NCI-H187 (cell line): ENCODE measurements at places on chromosomes 16 and 17.

- DNase-seq: no peak
Measured at GRCh38 chr17:39209317-39210092, 9.4 kb downstream of the RPL19 start.

DNA sequence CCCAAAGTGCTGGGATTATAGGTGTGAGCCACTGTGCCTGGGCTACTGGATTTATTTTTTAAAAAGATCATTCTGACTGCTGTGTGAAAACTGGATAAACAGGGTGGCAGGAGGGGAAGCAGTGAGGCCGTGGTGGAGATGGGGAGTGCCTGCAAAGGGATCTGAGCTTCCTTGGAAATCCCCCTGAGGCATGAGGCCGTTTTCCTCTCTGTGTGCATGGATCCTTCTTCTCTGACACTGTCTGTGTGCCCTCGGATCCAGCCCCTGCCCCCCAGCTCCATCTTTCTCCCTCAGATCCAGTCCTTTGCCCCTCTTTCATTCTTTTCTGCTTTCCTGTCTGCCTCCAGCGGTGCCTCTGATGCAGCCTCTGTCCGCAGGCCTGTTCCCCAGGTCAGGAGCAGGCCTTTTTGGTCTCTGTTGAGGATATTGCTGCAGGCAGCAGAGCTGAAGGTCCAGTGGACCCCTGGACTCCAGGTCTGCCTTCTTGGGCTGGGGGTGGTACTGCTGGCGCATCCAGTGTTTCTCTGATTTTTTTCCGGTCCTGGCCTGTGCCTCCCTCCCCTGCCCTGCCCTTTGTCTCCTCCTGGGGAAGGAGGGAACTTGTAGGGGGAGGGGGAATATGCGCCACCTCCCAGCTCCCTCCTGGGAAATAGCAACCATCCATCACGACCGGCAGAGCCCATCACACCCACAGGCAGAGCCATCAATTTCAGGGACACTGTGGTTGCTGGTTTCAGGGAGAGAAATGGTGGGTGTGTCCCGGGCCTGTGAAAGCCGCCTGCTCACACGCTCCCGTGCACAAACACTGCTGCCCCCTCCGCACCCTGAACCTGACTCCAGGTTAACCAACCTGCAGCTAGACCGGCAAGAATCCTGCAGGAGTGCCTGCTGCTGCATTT, 17.0 kb downstream of the MGAT5B start:
- DNase-seq: peak; percentile 34

DNA sequence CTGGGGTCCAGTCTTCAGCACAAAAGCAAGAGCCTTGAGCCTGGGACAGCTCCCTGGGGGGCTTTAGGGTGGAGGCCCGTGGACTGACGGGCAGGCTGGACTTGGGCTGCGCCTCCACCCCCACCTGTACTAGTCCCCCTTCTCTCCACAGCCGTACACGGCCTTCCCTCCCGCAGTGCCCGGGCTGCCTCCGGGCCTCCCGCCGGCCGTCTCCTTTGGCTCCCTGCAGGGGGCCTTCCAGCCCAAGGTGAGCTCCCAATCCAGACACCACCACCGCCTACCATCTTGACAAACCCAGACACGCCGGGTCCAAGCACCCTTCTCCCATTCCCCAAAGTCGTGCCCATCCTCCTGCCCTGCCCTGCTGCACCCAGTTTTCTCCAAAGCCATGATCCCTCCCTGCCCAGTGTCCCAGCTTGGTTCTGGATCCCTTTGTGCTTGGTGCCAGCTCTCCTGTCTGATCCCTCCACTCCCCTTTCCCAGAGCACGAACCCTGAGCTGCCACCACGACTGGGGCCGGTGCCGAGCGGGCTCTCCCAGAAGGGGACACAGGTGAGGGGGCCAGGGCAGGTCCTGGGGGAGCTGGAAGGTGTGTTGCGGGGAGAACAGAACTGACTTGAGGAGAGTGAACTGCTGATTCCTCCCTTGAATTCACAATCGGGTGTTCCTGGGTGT, 7.1 kb downstream of the FBRS start:
- no peak for DNase-seq

DNA sequence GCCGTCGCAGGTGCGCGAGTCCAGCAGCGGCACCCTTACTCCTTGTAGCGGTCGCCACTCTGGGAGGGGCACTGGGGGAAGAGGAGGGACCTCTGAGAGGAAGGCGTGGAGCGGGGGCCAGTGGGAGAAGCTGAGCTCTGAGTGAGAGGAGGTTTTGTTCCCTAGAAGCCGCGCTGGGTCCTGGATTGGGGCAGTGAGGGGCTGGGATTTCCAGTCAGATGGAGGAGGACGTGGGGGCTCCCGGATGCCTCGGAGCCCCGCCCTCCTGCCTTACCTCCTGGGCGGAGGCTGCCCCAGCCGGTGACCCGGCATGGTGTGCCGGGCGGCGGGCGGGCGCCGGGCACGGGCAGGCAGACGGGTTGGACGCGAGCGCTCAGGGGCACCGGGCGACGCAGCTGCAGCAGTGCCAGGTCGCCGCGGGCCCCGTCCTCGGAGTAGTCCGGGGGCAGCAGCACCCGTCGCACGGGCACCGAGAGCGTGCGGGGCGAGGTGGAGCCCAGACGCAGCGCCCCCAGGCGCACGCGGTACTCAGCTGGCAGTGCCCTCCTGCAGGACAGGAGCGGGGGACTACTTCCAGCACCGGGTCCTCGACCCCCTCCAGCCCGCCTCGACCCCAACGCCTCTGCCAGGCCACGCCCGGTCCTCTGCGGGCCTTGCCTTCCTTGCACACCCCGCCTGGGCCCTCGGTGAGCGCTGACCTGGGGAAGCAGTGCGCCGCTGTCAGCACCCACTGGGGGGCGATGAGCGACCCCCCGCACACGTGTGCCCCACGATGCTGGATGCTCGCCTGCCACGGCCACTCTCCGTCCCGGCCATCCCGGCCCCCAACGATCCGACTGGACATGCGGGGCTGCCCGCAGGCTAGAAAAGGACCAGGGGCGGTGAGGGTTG, 2.0 kb downstream of the PRSS33 start:
- DNase-seq: no peak

DNA sequence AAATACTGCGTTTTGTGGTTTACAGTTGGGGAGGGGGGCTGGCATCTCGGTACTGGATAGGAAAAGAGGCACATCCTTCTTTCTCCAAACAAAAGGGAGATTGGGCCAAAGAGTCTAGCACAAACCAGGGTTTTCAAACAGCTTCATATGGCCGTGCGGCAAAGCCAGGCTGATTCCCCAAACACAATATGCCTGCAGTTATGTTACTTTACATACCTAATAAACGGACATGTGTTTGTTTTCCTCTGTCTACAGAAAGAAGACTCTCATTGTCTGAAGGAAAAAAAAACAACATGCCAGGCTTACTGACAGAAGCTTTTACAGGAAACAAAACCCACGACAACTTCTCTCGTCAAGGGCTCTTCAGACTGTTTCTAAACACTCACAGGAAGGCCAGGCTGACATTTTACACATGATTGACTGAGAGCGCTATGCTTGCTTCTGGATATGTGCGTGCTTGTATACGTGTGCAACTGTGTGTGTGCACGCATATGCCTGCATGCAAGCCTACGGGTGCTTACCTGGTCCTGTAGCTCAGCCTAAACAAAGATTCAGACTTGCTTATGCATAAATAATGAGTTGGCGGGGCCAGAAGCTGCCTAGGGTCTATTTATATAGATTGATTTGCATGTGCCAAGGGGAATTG, 461.0 kb upstream of the C16orf82 start:
- peak; percentile 9 for DNase-seq

GRCh38 chr17:45432405-45433158, at the start of gene ARHGAP27:
ARHGAP27 (minus strand) TSS chr17:45432870; CDS start chr17:45430279, 2,591 bp downstream.
- DNase-seq: no peak

- peak; percentile 32 for DNase-seq
Measured at GRCh38 chr16:4734730-4735535, 596 bp downstream of the DNAAF8 start.

GRCh38 chr16:3019594-3020246, 448 bp upstream of the TNFRSF12A start:
- no peak for DNase-seq

DNA sequence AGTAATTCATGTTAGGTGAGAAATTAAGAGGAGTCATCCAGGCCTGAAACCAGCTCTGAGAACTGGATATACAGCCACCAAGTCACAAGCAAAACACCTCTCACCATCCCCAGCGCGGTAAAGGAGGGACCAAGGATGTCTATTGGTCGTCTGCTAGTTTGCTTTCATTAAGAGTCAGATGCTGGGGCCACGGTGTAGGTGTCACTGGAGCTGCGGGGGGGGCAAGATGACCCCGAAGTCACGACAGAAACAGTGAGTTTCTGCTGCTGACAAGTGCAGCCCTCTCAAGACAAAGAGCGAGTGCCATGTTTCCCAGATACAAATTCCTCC, 790 bp downstream of the NCBP3 start:
- no peak for DNase-seq

DNA sequence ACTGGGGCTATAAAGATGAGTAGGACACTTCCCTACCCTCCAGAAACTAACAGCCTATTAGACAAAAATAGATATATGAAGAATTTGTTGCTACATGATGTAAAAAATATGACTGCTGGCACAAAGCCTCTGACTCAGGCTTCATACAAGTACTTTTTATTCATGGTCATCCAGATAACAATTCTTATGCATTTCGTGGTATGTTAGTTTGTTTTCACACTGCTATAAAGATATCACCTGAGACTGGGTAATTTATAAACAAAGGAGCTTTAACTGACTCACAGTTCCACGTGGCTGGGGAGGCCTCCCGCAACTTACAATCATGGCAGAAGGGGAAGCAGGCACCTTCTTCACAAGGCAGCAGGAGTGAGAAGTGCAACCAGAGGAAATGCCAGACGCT, 112.5 kb upstream of the HLF start:
- no peak for DNase-seq

DNA sequence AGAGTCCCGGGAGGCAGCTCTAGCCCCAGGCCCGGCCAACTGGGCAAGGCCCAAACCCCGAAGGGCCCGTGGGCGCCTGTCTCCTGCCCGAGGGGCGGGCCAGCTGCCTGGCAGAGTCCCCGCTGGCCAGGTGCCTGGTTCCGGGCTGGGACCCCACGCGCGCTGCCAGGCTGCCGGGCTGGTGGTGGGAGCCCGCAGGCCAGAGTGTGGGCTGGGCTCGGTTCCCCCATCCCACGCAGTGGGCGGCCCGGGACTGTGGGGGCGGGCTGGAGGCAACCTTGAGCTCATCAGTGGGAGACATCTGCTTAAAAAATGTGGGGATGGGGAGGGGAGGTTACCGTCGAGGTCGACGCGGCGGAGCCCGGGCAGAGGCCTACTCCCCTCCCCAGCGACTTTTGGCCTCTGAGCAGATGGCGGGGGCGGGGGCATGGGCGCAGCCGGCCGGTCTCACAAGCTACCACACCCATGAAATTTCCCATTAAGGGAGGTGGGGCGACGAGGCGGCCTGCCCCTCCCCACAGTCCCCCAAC, 176.4 kb upstream of the GSE1 start:
- DNase-seq: no peak
